ENCODE measurements at places on chromosomes 1 and 21.

DNA sequence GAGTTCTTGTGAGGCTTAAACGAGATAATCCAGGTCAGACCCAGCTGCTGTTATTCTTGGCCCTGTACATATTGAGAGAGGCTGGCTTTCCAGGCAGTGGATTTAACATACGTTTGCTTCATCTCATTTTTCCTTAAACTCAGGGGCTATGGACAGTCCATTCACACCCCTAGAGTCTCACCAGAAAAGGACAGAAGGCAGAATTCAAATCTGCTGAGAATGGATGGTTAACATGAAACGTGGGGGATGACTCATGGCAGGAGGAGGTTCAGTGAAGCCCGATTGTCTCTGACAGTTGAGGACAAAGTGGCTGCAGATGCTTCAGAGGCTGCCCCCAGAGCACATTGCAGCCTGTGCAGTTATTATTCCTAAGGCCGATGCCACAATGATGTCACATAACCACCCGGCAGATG lies 39.5 kb downstream of the TGFB2 start:
- DNase-seq = no peak

GRCh38 chr1:117167402-117167801 lies 43.3 kb downstream of the VTCN1 start:
- DNase-seq = no peak

DNA sequence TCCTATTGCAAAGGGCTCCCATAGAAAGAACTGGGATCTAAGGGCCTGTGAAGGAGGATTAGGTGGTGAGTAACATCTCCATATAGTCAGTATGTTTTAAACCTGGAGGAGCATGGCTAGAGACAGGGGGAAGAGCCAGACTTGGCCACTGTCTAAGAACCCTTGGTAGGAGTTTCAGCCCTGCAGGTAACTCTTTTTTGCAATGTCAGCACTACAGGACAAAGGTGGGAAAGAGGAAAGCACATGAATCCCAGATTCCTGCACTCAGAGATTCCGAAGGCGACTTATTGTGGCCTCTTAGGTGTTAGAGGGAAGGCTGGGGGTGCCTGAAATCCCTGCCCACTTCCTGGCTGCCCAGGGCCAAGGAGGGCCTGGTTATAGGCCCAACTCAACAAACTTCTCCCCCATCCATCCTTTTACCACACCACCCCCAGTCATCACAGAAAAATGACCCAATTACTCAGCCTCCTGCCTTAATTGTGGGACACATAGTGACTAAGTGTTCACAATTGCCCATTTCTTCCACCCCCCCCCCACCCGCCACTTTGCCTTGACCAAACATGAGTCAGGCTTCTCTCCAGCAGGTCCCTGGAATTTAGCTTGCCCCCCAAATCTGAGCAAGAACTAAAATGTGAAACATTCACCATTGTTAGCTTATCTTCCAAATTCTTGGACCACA lies 1.9 kb upstream of the NTNG1 start:
- no peak for DNase-seq

- no peak for DNase-seq
Measured at GRCh38 chr1:107149946-107150345, 9.1 kb downstream of the NTNG1 start.

DNA sequence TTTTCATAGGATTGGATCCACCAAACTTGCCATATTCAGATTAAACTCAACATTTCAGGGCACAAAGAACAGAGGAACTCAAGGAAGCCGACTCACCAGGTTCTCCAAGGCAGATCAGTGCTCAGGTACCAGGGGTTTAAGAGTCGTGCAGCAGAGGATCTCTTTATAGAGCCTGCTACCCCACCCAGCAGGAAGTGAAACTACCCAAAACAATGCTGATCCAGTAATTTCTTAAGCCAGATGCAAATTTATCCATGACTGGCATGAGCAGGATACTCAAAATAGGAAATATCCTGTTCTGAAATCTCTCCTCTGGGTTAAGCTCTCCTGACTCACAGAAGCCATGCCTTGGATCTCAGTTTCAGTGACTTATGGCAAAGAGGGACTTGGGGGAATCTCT lies at the start of gene SPRR2A:
TSS of gene SPRR2A (minus strand) at position 138 of the 400 bp plus-strand sequence. CDS start 777 bp downstream, outside the sequence.
- no peak for DNase-seq

- no peak for DNase-seq
Measured at GRCh38 chr21:33682992-33683627, 40.8 kb downstream of the ITSN1 start.

- no peak for DNase-seq
Measured at GRCh38 chr1:7721940-7722669, 49.0 kb upstream of the VAMP3 start.

- no peak for DNase-seq
Measured at GRCh38 chr1:247638781-247639180, 33.4 kb downstream of the OR2G3 start.

- no peak for DNase-seq
Measured at GRCh38 chr1:3623441-3624199, 1.2 kb upstream of the TPRG1L start.

GRCh38 chr1:62029704-62030103 lies 164.9 kb upstream of the L1TD1 start:
- DNase-seq = no peak

DNA sequence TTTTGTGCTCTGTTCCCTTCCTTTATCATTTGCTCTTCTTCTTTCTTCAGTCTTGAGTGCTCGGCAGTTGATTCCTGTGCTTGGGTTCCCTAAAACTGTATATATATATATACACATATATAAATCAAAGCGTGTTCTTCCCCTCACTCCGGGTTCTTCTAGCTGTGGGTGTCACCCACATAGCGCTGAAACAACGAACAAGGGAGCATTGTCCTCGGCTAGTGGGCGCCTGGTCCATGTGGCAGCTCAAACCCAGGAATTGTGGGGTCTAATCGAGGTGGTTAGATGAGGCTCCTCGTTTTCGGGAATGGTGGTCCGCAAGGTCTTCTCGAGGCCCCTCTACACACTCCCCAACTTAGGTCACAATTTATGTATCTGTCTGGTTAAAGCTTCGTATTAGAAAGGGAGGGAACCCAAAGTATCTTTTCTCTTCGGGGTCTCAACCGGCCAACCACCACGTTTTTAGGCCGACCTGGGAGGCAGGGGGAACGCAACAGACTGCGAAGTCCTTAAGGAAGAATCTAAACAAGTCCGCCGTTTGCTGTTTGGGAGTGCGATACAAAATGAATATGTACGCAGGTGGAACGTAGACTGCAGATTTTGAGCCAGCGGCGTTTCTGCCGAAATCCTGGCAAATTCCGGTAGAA lies 504 bp upstream of the SDHC start:
- no peak for DNase-seq

- DNase-seq = no peak
Measured at GRCh38 chr1:37169241-37169640, 134.9 kb upstream of the GRIK3 start.

GRCh38 chr1:158290321-158290844 lies 660 bp downstream of the CD1C start:
- DNase-seq = no peak

DNA sequence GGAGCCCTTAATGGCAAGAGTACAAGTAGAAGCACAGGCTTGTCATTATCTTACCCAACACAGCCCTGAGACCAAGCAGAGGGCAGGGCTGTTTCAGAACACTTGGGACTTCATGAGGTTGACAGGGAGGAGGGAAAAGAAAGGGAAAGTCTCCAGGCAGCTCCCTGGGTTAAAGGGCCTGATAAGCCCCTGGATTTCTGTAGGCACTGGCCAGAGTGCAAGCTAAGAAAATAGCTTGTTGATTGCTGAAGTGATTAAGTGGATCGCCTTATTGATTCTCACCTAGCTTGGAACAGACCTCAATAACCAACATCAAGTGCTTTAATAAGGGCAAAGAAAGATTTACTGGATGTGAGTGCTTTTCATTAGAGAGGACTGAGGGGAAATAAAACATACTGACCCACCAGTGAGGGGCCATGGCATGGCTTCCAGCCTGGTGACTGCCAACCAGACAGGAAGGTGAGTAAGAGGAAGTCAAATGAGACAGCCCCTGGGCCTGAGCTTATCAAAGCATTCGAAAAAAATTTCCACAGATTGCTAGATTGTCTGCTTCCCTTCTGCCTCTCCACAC lies 121.4 kb upstream of the NFIA start:
- no peak for DNase-seq

DNA sequence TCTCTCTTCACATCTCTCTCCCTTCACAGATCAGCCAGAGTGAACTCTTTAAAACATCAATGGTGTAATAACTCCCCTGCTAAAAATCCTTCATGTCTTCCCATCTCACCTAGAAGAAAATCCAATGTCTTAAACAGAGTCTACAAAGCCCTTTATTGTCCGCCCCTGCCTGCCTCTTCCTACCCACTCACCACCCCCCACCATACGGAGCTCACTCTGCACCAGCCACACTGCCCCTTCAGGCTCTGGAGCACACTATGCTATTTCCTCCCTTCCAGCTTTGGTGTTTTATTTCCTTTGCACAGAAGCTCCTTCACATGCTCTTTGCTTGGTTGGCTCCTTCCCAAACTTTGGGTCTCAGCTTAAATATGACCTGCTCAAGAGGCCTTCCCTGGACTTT lies 10.2 kb downstream of the CAMK1G start:
- no peak for DNase-seq

Measured in lower lobe of right lung (tissue), 2 donors.